ENCODE measurements at places on chromosomes 2 and 18.

- no peak for DNase-seq
Observed at GRCh38 chr2:236160366-236161081, 7.7 kb downstream of the GBX2 start.

DNA sequence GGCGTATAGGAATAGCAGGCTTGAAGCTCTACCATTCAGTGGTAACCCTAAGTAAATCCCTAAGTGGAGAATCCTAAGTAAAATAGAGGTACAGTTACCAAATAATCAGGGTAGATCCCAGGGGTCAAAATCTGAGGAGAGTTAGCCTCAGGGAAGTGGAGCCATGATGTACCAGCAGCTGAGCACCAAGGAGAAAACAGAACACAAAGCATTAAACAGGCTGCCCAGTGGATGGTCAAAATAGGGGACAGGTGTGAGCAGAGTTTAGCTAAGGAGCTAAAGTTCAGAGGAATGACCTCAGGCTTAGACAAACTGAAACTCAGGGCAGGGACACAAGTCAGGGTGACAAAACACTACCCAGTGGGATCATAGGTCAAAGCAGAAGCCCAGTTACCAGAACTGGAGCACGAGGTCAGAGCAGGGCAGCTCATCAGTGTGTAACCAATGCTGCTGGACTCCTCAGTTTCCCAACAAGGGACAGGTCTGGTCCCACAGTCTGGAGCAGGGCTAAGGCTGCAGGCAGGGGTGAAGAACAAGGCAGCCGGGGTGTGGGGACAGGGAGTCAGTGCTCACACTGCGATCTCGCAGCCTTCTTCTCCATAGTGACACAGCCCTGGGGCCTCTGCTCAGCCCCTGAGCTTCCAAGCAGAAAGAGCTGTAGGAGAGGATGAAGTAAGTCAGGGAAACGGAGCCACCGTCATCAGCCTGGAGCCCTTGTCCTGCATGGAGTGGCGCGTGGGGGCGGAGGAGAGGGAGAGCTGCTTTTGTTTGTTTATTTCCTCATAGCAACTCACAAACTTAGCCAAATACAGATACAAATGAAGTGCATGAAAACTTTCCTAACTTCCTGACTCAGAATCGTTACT lies 264.0 kb downstream of the MREG start:
- DNase-seq = no peak

DNA sequence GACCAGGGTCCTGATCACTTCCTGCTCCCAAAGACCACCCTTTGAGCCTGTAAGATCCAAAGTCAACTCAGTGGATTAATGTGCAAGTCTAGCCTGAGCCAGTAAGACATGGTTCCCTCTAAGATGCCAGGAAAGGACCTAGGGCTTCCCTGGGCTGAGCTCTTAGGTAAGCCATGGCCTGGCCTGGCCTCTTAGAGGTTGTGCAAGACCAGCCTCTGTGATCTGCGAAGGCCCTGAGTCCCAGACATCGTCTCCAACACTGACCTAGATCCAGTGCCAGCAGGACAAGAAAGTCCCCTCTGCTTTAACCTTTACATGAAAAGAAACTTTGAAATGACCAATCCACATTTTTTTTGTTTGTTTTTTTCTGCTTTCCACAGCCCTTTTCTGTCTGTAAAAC lies 73.6 kb upstream of the CYP1B1 start:
- DNase-seq = no peak

DNA sequence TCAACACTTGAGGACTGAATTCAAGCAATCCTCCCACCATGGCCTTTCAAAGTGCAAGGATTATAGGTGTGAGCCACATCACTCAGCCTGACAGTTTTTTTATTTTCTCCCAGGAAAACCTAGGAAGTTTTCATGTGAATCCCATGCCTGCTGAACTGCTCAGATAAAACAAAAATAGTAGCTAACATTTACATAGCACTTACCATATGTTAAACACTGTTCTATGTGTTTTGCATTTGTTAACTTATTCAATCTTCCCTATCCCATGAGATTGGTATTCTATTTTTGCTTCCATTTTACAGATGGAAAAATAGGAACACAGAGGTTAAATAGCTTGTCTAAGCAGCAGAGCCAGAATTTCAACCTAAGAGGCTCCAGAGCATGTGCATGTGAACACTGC lies 157.4 kb upstream of the KCTD1 start:
- no peak for DNase-seq

DNA sequence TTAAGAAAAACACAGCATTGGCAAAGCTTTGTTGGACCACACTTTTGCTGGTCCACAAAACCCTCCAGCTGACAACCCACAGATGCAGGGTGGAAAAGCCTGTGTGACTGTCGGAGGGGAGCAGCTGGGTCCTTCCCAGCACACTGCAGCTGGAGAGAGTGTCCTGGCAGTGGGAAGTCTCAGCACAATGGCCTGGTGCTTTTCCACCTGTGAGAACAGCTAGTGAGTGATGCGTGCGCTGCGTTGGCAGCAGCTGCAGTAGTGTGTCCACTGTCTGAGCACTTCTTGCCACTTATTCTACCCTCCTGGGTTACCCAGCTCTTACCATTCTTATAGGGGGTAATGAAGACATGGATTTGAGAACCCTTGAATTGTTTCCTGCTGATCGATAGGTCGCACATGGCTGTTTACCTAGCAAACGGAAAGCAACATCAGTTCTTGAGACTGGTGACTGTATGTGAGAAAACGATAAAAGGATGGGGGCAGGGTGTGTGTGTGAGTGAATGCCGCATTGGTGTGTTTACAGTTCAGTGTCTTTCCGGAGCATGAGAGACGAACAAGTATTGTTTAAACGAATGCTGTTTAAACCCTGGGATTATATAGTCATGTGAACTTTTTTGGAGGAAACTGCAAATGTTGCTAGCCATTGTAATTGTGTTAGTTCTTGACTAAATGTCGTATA lies 69.7 kb downstream of the LYPD6 start:
- no peak for DNase-seq

GRCh38 chr2:240350696-240351087 lies 84.8 kb upstream of the GPC1 start:
- no peak for DNase-seq

GRCh38 chr2:65263262-65263661 lies 35.6 kb downstream of the ACTR2 start:
- no peak for DNase-seq

GRCh38 chr2:148338541-148338940 lies 306.0 kb upstream of the EPC2 start:
- DNase-seq = no peak

DNA sequence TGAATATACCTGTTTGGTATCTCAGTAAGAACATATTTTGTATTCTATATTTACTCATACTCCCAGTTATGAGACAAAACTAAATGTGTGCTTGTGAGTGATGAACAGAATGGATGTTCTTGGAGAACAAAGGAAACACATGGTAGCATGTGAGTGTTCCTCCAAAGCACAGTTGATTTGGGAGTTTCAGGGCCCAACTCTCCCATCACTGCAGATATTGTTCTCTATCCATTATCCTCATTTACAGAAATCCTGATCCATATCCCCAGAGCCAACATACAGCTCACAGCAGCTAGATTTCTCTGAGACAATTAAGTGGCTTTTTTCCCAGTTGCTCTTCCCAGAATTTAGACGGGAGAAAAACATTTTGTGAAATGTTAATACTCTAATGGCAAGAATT lies 75.6 kb upstream of the MAPRE2 start:
- no peak for DNase-seq

DNA sequence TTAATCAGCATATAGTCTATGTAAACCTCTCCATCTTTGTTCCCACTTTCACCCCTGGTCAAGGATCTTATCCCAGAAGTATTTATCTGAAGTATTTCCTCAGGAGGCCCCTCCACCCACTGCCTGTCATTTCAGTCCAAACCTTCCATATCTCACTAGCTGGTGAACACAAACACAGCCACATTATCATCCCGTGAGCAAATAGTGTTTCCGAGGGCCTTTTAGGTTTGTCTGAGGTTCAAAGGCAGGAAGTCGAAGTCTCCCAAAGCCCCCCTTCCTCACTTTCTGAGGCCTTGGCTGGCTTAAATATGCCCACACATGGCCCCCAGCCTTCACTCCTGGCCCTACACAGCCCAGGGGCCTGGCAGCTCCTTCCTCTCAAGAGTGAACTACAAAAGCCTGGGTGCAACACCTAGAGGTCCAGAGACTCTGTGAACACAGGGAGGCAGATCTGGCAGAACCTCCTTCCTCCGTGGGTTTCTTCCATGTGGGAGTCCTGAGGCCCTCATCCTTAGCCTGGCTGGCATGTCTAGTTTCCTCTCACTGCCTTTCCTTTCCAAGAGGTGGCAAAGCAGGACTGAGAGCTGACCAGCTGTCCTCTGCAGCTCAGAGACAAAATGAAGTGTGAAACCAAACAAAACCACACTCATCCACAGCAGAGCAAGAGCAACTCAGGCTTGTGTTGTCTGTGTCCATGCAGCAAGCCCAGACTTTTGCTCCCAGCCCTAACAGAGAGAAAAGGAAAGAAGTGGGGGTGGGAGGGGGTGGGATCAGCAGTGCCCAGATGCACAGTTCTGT lies 264.2 kb downstream of the SS18 start:
- no peak for DNase-seq

DNA sequence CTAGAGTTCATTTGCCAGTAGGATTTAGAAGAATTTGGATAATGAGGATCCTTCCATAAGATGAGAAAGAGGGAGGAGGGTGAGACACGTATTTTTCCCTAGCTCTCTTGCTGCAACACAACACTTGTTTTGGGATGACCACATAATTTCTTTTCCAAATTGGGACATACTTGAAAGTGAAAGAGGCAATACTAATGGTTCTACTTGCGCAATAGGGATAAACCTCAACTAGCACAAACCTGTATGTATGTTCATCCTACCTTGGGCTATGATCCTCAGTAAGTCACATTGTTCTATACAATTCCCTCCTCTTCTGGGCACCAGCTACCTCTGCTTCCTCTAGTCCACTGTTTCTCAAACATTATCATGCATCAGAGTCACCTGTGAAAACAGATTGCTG lies 1208.8 kb upstream of the LRRTM1 start:
- DNase-seq = no peak

- no peak for DNase-seq
Observed at GRCh38 chr2:110865188-110865587, 132.8 kb downstream of the ACOXL start.

DNA sequence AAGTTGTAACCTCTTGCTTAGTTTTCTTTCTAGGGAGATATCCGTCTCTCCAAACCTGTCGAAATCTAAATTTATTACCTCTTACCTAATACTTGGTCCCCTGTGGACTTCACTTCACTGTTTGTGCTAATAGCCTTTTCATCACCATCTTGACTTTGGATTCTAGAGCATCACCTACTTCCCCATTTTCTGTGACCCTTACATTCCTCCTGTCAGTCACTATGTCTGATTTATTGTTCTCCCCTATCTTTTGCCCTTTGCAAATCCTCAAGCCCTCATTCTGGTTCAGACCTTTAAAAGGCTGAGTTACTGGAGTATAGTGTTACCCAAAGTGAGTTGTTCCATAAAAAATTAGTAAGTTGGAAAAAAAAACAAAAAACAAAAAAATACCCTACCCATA lies 7.5 kb downstream of the MYO1B start:
- DNase-seq = no peak

DNA sequence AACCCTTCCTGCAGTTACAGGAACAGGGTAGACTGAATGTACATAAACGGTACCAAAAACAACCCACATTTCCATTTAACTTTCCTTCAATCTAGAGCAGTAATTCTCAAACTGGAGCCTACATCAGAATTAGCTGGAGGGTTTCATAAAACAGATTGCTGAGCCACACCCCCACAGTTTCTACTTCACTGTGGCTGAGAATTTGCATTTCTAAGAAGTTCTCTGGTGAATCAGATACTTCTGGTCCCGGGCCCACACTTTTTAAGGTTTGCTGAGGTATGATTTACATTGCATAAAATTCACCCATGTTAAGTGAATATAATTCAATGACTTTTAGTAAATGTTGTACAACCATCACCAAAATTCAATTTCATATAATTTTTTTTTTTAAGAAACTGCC lies 113.7 kb downstream of the SRBD1 start:
- no peak for DNase-seq

- no peak for DNase-seq
Observed at GRCh38 chr2:45938649-45939511, 287.4 kb downstream of the PRKCE start.

DNA sequence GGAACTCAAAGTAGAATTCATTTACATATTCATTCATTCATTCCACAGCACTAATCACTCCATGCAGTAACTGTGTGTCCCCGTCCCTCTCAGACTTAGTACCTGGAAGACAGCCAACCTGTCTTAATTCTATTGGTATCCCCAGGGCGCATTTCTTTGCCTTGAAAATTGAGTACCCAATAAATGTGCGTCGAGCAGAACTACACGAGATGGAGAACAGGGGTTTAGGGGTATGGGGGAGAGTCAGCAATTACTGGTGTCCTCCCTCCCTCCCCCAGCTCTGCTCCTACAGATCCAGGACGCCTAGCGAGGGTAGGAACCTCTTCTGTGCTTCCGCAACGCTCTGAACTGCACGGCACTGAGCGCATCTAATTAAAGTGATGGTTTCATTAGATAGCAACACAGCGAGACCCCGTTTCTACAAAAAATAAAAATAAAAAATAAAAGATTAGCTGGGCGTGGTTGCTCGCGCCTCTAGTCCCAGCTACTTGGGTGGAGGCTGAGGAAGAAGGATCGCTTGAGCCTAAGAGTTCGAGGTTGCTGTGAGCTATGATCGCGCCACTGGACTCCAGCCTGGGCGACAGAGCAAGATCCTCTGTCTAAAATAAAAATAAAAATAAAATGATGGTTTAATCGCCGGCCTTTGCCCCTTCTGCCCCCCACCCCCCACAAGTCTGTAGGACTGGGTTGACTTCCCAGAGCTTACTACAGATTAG lies 614 bp upstream of the FKBP1B start:
- DNase-seq = no peak

DNA sequence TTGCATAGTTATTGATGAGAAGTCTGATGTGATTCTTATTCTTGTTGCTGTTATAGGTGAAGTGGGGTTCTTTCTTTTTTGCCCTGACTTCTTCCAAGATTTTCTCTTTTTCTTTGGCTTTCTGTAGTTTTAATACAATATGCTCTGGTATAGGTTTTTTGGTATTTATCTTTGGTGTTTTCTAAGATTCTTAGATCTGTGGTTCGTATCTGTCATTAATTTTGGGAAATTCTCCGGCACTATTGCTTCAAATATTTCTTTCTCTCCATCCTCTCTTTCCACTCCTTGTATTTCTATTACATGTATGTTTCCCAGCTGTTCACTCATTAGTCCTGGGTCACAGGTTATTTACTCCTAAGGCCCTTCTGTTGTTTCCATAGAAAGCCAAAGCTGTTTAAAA lies 43.8 kb downstream of the SKA1 start:
- no peak for DNase-seq

- no peak for DNase-seq
Observed at GRCh38 chr2:95350368-95350767, 52.1 kb upstream of the FAHD2A start.

DNA sequence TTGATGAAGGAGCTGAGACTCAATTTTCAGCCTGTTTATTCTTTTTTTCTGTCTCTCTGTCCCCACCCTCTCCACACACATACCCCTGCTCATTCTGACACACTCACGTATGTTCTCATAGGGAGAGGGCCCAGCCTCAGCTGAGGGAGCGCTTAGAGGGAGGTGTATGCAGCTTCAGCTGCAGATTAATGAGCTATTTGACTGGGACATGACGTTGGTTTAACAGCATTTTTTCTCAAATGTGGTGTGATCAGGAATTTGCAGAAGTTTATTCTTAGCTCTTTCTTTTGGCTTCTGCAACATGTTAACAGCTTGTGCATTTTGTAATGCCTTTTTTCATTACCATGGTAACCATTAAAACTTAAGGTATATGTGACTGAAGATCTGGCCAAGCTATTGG lies 1547.1 kb upstream of the PIK3C3 start:
- DNase-seq = no peak
